ENCODE measurements at places on chromosomes 1 and 21.
A peak's percentile ranks its signal among the peaks of the same experiment; 100 is the strongest.

- DNase-seq, result no peak
These were observed 25.6 kb downstream of the PHACTR4 start for GRCh38 chr1:28395181-28395580.

DNA sequence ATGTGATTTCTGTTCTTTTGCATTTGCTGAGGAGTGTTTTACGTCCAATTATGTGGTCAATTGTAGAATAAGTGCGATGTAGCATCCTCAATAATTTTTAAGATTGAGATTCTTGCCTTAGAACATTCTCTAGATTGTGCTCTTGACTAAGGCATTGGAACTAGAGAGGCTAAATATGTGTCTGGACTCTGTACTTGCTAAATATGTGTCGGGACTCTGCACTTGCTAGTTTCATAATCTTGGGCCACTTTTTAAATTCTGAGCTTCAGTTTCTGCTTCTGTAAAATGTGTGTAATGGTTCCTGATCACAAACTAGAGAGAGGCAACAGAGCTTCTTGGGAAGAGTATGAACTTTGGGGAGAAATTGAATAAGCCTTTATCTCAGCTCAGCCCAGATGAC, 21.6 kb downstream of the HLX start:
- DNase-seq, result no peak

GRCh38 chr1:224435318-224435763, 744 bp upstream of the WDR26 start:
- DNase-seq, result no peak

DNA sequence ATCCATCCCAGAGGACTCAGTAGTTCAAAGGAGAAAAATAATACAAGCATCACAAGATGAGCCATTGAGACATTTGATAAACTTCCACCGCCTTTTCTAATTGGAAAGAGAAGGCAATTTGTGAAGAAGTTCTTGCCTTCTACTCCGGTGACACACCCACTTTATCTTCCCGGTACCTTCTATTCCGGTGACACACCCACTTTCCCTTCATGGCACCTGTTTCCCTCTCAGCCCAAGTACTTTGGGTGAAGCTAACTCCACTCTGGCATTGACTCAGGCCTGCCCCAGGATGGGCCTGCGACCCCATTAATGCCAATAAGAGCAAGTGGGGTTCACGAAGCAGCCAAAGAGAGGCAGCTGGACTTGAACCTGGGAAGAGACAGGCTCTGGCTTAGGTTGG, 38.2 kb downstream of the CLDN14 start:
- no peak for DNase-seq

DNA sequence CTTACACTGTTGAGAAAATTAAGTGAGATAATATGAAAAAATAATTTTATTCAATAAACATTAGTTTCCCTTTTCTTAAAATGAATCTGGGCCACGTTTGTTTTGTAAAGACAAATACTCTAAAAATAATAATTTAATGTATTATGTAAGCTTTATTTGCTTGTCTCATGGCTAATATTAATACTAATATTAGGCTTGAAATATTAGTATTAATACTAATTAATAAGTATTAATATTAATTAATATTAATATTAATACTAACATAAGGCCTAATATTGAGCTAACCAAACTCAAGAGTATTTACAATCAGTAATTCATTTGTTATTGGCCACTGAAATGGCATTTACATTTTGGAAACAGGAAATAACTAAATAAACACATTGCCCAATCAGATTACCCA, 280.1 kb upstream of the ESRRG start:
- no peak for DNase-seq

DNA sequence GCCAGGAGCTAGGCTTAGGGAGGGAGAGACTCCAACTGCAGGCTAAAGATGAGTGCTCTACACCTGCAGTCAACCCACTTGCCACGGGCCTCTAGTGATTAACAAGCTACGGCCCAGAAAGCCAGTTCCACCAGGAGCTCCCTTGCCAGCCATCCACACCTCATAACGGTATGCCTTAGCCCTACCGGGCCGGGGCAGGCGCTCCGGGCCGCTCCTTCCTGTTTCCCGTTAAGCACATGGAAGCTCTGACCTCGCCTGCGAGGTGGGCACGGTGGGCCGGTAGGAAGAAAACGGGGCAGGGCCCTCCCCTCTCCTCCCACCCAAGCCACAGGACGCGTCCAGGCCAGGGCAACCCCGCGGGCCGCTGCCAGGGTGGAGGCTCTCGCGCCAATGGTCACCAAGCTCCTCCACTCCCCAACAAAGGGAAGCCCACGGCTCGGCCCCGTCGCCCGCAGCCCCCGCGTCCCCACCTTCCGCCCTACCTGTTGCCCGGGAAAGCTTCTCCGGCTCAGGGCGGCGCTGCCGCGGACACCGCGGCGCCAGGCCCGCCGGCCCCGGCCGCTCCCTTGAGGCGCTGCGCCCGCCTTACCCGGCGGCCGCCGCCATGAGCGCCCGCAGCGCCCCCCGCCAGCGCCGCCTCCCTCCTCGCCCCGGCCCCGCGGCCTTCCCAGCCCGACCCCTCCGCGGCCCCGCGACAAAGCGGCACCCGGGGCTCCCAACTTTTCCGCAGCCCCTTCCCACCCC, 627 bp downstream of the CERS2 start:
- DNase-seq, result peak; percentile 5

- no peak for DNase-seq
These were observed 16.6 kb upstream of the RAP1A start for GRCh38 chr1:111602974-111603373.

- DNase-seq, result no peak
These were observed 14.9 kb upstream of the CD55 start for GRCh38 chr1:207306603-207307002.

DNA sequence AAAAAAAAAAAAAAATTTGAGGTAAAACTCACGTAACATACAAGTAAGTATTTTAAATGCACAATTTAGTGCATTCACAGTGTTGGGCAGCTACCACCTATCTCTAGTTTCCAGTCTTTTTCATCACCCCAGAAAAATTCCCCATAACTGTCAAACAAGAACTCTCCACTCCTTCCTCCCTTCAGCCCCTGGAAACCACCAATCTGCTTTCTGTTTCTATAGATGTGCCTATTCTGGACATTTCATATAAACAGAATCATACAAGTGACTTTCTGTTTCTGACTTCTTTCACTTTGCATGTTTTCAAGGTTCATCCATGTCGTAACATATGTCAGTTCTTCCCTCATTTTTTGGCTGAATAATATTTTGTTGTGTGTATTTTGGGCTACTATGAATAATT, 24.9 kb upstream of the ETS2 start:
- DNase-seq, result no peak

DNA sequence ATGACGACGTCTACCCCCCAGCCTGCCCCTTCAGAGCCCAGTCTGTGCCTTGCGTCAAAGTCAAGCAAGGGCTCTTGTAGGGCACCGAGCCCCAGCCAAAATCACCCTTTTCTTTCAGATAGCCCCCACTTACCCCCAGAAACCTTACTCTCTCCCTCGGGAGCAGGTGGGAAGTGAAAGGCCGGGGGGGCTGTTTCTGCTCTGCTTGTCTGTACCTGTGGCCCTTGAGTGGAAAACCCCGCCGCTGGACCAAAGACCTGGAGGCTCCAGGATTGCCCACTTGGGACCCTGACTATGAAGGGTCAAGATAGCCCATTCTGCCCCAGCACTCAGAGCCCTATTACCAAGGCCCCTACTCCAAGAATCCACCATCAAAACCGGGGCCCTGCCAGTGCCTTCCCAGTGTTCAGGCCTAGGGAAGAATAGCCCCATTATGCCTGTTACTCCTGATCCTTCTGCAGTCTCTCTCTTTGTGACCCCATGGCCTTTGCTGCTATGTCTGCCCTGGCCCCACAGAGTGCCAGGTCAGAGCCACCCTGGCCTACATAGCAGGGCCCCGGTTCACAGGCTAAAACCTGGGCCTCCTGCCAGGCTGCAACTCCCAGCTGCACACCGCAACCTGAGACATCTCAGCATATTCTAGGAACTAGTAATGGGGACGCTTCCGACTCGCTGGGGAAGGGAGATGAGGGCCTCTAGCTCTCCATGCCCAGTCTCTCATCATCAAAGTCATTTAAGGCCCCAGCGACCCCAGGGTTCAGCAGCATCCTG, 22.2 kb upstream of the HPDL start:
- peak; percentile 58 for DNase-seq

DNA sequence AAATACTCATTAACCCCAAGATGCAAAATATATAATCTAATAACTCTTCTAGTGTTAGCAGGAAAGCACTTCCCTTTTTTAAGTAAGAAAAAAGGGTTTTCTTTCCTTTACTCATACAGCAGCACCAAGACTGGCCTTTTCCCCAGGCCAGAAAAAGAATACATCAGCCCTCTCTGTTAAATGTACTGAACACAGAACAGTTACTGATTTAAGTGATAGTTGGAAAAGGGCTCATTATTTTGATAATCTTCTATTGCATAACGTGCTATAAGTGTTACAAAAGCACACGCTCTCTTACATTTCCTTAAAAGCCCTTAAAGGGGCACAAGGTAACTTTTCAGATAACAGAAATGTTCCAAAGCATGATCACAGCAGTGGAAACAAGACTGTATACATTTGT, 142.9 kb downstream of the TIAM1 start:
- no peak for DNase-seq

DNA sequence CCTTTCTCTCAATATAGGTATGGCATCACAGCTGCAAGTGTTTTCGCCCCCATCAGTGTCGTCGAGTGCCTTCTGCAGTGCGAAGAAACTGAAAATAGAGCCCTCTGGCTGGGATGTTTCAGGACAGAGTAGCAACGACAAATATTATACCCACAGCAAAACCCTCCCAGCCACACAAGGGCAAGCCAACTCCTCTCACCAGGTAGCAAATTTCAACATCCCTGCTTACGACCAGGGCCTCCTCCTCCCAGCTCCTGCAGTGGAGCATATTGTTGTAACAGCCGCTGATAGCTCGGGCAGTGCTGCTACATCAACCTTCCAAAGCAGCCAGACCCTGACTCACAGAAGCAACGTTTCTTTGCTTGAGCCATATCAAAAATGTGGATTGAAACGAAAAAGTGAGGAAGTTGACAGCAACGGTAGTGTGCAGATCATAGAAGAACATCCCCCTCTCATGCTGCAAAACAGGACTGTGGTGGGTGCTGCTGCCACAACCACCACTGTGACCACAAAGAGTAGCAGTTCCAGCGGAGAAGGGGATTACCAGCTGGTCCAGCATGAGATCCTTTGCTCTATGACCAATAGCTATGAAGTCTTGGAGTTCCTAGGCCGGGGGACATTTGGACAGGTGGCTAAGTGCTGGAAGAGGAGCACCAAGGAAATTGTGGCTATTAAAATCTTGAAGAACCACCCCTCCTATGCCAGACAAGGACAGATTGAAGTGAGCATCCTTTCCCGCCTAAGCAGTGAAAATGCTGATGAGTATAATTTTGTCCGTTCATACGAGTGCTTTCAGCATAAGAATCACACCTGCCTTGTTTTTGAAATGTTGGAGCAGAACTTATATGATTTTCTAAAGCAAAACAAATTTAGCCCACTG, 11.5 kb downstream of the HIPK1 start:
- no peak for DNase-seq

DNA sequence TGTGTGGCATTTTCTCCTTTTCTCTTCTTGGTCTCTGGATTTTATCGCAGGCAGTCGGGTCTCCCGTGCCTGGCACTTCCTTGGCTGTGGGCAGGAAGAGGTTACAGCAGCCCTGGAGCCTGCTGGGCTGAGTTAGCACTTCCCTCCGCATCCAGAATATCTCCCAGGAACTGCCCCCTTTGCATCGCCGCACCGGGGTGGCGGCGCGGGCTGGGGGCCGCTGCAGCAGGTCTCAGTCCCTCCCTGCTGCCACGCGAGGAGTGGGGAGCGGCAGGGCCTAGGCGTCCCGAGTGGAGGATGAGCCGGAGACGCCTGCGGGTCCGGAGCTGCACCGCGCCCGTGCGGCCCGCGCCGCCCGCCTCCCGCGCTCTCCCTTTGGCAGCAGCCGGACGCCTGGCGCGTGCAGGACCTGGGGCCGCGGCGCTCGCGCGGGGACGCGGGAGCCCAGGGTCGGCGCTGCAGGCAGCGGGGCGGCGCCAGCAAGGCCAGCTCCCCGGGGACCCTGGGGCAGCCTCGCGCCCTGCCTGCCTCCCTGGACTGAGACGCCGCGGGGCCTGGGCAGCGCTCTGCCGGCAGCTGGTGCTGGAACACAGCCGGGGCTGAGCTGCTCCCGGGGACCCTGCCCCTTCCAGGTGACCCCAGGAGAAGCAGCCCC, 192.8 kb downstream of the PRDM2 start:
- DNase-seq, result no peak

DNA sequence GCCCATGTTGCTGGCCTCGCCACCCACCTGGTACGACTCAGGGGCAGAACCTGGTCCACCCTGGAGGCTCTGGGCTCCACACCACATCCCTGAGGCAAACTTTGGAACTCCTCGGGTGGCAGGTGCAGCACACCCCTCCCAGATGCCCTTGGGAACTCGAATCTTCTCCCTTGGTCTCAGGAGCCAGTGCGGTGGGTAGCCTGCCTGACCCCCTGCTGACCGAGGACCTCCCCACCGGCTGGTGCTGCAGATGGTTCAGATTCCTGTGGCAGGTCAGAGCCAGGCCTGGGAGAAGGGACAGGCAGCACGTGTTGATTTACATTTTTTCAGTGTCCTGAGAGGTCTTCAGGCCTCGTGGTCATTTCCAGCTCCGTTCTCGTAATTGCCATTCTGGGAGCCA, 6.3 kb upstream of the CFAP410 start:
- DNase-seq, result no peak

DNA sequence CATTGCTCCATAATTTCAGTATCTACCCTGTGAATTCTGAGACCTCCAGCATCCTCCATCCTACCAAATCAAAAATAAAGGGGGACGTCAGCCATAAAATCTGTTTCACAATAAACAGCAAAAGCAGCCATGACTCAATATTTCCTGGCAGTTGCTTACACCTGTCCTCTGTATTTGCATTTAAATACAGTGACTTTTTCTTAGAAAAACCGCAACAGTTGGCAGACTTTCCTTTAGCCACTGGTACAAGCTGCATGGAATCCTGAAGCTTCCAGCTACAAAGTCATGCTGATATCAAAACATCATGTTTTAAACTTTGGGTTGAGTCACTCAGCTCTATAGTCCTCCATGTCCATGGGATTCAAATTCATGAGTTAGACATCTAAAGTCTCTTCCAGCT, 278.0 kb upstream of the KAZN start:
- no peak for DNase-seq

GRCh38 chr1:37922767-37923550, 23.9 kb downstream of the INPP5B start:
- DNase-seq, result no peak

DNA sequence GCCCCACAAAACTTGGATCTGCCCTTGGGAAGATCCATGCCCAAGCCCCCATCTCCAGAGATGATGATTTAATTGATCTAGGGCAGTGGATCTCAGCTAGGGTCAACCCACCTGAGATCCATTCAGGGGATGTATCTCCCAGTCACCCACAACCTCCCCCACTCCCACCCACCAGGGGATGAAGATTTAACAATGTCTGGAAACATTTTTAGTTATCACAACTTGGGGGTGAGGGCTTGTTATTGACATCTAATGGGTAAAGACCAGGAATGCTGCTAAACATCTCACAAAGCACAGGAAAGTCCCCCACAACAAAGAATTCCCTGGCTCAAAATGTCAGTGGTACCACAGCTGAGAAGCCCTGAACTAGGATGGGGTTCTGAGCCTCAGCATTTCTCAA, 45.0 kb upstream of the LPGAT1 start:
- no peak for DNase-seq

Measured in NCI-H2029 (cell line).